ENCODE measurements at places on chromosomes 1 and 21.

DNA sequence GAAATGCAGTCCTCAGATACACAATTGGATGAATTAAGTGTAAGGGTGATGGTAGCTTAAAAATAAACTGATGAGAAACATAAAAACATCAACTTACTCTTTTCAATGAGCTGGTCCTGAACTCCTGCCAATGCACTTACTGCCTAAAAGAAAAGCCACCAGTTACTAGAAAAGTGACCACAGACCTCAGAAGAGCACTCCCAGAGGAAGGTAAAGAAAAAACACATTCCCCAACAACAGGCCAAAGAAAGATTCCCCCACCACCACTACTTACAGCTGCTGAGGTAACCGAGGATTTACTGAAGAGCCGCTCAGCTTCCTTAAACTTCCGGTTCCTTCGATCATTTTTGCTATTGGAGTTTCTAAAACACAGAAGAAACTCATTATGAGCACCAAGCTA, 5.4 kb downstream of the MEAF6 start:
- no peak for DNase-seq

DNA sequence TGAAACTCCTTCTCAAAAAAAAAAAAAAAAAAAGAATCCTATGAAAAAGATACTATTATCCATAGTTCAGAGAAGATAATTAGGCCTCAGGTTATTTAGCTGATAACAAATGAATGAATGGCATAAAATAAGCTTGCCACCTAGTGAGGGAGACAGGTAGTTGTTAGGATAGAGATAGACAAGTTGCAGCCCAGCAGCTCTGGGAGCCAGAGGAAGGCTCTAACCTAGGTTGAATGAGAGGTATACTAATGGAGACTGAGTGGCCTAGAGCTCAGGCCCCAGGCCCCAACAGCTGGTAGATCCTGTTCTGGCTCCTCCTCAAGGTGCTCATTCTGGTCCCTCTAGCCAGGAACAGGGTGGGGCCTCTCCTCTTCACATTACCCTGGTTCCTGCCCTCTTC, 20.6 kb upstream of the RSPO1 start:
- no peak for DNase-seq

- no peak for DNase-seq
These were observed 273.1 kb downstream of the NTNG1 start for GRCh38 chr1:107413951-107414350.

GRCh38 chr1:12244078-12244477, 14.2 kb downstream of the VPS13D start:
- DNase-seq: no peak

DNA sequence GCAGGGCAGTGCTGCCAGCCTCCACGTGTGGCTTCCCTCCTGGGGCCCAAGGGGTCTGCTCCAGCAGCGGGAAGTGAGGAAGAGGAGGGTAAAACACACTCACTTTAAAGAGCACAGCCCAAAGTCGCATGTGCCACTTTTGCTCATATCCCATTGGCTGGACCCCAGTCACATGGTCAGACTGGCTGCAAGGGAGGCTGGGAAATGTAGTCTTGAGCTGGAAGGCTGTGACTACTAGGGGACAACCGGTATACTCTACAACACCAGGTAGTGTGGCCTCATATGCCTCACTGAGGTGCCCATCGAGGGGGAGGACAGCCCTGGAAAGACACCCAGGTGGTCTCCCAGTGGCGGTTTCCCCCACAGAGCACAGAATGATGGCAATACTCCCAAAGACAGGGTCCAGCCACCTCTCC, 45.2 kb downstream of the CAMK2N1 start:
- no peak for DNase-seq

GRCh38 chr1:243325305-243325890, 69.6 kb downstream of the SDCCAG8 start:
- DNase-seq: no peak

- no peak for DNase-seq
These were observed 13.9 kb upstream of the IL20 start for GRCh38 chr1:206851341-206852010.

GRCh38 chr1:18814874-18815531, 44.5 kb downstream of the TAS1R2 start:
- DNase-seq: no peak

GRCh38 chr1:236812334-236813030, 17.4 kb downstream of the MTR start:
- DNase-seq: no peak

- DNase-seq: no peak
These were observed 101.9 kb downstream of the FNBP1L start for GRCh38 chr1:93549811-93550210.

- no peak for DNase-seq
These were observed 48.5 kb upstream of the IGSF21 start for GRCh38 chr1:18058981-18059605.

- DNase-seq: peak; percentile 66
These were observed 20.0 kb downstream of the MEF2D start for GRCh38 chr1:156480411-156481192.

GRCh38 chr21:28788030-28788429, 204.6 kb downstream of the LTN1 start:
- no peak for DNase-seq

DNA sequence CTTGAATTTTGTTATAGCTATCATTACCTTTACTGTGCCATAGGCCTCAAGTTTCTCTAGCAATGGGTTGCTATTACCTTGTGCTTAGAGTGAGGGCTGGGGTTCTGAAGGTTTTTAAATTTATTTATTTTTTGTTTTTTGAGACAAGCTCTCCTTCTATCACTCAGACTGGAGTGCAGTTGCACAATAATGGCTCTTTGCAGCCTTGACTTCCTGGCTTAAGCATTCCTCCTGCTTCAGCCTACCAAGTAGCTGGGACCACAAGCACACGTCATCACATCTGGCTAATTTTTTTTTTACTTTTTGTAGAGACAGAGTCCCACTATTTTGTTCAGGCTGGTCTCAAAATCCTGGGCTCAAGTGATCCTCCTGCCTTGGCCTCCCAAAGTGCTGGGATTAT, 41.5 kb downstream of the SNX27 start:
- no peak for DNase-seq

GRCh38 chr1:225806249-225806648, 3.7 kb upstream of the EPHX1 start:
- DNase-seq: no peak

DNA sequence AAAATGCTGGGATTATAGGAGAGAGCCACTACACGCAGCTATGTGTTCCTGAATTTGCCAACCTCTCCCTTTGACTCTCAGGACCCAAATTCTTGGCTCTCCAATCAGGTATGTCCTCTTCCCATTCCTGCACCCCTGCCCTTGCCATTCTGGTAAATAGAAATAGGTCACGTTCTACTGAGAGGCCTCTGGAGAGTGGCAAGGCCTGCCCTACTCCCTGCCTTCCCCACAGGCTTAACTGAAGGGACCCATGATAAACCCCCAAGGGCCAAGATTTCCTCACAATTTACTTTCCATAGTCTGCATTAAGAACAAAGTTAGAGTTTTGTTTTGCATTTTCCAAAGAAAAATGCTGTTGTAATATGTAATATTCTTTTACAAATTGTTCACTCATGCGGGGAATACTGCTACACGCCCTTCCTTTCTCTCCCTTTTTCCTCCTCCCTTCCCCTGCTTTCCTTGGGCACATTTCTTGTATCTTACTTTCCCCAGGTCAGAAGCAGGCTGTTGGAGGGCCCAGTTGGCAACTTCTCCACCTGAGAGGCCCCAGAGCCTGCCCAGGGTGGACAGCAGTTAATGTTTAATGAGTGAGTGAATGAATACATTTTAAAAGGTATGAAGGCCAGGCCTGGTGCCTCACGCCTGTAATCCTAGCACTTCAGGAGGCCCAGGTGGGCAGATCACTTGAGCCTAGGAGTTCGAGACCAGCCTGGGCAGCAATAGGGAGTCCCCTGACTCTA, 33.9 kb upstream of the PUM1 start:
- no peak for DNase-seq

GRCh38 chr1:110465038-110465813, 14.3 kb downstream of the PROK1 start:
- no peak for DNase-seq

- DNase-seq: no peak
These were observed 120.7 kb downstream of the LMX1A start for GRCh38 chr1:165235777-165236291.

DNA sequence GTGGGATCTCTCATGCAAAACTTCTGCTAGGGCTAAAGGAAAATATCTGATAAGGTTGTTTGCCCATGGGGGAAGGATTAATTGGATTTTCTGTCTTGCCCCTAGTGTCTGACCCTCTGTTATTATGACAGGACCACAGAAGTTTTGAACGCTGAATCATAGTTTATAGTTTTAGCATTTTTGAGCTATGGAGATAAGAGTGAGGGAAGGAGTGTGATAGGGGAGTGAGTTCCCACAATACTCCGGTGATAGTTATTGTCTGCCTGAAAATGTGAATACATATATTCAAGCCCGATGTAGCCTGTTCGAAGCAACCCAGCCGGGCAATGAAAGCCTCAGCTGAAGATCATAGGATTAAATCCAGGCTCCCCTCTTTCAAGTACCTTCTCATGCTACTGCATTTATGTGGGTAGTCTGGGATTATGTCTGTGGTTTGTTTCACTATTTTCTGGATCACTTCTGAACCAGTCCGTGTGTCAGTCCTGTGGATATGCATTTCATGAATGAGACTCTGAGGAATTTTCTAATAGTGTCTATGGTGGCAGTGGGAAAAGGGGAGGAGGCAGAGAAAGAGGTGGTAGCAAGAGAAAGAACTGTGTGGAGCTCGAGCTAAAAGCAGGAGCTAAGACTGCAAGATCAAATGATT, 258.7 kb downstream of the DISC1 start:
- DNase-seq: no peak

DNA sequence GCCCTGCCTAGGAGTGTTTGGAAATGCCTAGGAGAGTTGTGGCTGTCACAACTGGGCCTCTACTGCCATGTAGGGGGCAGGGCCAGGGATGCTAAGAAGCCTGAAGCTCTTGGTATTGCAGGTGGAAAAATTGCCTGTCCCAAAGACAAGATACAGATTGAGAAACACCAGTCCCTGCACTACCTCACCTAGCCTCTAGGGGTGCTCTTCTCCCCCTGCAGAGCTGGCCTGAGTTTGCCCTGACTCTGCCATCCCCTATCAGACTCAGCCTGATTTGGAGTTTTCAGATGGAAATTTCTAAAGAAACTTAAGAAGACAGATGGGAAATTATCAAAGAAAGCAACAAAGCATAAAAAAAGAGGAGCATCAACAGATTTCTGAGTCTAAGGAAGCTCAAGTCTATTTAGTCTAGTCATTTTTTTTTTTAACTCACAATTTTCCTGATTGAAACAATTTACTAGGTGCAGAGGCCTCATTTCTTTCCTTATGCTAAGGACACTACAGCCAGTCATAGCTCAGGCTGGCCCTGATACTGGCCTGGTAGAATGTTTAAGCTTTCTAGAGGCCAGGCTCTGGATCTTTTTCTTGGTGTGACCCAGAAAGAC, 61.4 kb upstream of the LRRN2 start:
- DNase-seq: no peak

DNA sequence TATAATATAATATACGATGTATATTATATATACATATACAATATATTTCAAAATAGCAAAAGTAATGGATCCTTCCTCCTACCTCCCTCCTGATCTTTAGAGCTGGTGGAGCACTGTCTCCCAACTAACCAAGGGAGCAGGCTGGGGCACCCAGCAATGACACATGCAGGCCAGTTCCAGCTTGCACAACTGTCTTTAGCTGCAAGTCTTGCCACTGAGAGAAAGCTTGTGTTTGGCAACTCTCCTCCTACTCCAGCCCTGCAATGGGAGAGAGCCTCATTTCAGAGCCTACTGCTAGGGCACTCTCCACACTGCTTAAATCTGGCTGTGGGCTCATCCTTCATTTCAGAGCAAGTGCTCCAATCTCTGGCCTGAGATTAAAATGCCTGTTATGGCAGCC, 469.8 kb upstream of the OLFM3 start:
- no peak for DNase-seq

DNA sequence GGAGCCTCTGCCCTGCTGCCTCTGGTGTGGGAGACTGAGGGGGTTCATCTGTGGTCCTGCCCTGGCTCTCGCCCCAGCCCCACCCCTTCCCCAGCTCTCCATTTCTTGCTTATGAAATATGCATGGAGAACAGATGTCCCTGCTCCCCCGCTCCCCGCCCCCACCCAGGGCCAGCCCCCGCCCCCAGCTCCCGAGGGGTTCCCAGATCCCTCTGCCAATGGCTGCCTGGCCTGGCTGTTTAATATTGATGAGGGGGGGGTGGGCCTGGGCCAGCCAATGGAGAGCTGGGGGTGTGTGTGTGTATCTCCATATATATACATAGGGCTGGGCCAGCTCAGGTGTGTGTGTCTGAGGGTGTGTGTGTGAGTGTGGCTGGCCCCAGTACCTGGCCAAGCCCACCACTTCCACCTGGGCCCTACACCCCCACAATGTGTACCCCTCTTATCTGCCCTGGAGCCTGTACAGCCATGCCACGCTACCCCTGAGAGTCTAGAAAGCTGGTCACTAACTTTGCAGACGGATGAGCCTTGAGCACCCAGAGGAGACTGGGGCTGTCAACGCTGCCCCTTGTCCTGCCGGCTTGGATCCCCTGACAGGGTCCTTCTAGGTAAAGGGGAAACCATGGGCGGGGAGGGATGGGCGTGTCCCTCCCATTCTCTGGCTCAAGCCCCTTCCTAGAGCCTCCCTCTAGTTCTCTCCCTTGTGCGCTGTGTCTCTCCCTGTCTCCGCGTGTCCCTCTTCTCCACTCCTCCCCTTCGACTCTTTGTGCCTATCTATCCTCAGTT, at the start of gene NHLH1:
TSS of gene NHLH1 (plus strand) at position 341 of the 785 bp plus-strand sequence. CDS start 3,661 bp downstream, outside the sequence.
- DNase-seq: no peak

GRCh38 chr1:226706684-226707083, 32.4 kb downstream of the ITPKB start:
- DNase-seq: no peak

- DNase-seq: no peak
These were observed 95.8 kb downstream of the VWA5B1 start for GRCh38 chr1:20386323-20387081.

DNA sequence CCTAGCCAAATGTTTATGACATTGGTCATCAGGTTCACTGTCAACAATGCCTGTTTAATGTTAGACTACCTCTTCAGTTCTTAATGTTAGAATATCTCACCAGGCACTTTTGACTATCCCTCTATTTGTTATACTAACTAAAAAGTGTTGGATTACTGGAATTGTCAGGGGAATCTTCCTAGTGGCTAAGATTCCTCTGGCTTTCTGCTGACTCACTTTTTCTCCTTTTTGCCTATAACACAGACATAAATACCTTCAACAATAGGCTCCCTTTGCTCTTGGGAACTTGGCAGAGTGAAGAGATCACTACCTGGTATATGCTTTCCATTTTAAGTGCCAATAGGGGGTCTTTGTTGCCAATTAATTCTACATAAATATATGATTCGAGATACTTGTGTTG, 68.5 kb downstream of the TMEM200B start:
- DNase-seq: no peak

GRCh38 chr1:15299806-15300205, 52.8 kb downstream of the FHAD1 start:
- no peak for DNase-seq

- no peak for DNase-seq
These were observed 20.3 kb downstream of the ENO1 start for GRCh38 chr1:8858112-8858668.

- no peak for DNase-seq
These were observed 40.7 kb downstream of the WDR3 start for GRCh38 chr1:117970252-117970651.
